ENCODE measurements at places on chromosomes 1 and 21.

- DNase-seq = no peak
Measured at GRCh38 chr1:94851571-94851970, 31.4 kb downstream of the SLC44A3 start.

DNA sequence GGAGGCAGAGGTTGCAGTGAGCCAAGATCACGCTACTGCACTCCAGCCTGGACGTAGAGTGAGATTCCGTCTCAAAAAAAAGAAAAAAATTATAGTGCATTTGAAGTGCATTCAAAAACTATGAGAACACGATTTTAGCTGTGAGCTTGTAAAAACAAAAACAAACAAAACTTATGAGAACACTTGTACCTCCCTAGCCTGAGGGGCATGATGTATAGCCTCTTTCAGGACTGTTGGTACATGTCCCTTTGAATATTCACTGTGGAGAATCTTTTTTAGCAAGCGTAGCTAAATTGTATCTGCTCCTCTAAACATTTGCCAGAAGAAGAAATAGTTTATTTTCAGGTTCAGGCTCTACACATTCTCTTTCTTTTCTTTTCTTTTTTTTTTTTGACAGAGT is 9.5 kb upstream of the DEGS1 start:
- DNase-seq = no peak

DNA sequence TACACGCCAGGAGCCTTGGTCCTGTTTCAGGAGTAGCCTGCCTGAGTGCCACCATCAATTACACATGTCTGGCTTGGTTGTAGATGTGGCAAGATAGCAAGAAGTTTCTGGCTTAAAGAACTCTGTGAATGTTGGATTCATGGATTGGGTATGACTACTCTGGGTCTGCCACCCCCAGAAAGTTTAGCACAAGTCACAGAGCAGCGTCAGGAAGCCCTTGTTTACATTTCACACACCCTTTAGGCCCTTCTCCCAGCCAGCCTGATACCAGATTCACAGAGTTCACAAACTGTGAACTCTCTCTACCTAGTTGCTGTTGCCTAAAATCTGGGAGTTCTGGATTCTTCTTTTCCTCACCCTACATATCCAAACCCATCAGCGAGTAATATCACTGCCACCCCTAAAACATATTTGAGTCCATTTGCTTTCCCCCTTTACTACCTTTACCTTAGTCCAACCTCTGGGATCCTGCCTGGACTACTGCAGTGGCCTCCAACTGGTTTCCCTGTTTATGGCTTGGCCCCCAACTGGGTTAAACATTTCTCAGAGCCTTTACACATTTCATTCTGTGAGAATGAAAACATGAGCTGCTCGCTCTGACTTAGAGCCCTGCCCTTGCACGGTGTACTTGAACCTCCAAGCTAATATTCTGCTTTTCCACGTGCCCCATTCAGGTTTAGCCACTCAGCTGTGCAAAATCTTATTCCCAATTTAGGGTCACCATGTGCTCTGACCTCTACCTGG is 4.1 kb upstream of the CCDC24 start:
- DNase-seq = no peak

- no peak for DNase-seq
Measured at GRCh38 chr1:222975472-222976122, 160.8 kb downstream of the DISP1 start.

DNA sequence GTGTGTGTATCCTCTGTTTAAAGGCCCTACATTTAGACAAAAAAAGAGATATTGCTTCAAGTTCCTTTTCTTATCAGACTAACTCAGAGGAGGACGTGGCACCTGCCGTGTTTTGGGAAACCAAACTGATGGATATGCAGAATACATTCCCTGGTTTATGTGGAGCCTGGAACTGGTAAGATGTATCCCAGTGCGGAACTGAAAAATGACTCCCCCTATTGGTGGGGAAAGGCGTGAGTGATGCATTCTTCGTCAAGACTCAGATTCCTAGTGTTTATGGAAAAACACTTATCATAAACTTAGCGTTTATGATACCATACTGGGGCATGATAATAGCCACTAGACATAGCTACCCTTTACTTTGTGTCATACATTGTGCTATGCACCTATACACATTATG is 154.2 kb downstream of the ZNF326 start:
- peak; percentile 60 for DNase-seq
